Stimulated activated CD8-positive, alpha-beta memory T cell treated with anti-CD3 and anti-CD28 coated beads, Interleukin-2, amount 100 ng/mL, for 1 hour (primary cell): ENCODE measurements at places on chromosomes 7 and 10.

DNA sequence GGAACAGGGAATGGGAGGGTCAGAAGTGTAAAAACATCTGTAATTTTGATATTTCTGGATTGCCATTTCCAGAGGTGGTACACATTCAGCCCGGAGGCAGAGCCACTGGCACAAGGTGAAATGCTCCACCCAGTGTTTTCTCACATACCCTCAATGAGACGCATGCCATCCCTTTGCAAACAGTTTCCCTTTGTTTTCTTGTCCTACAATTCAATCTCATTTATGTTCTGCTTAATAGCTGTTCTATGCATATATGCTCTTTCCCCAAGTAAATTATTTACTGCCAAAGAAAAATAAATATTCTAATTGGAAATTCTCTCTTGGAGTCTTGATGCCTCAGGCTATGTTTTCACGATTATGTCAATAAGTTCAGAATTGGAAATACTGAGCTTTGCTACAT lies 369.7 kb upstream of the AKR1E2 start:
- no peak for DNase-seq

DNA sequence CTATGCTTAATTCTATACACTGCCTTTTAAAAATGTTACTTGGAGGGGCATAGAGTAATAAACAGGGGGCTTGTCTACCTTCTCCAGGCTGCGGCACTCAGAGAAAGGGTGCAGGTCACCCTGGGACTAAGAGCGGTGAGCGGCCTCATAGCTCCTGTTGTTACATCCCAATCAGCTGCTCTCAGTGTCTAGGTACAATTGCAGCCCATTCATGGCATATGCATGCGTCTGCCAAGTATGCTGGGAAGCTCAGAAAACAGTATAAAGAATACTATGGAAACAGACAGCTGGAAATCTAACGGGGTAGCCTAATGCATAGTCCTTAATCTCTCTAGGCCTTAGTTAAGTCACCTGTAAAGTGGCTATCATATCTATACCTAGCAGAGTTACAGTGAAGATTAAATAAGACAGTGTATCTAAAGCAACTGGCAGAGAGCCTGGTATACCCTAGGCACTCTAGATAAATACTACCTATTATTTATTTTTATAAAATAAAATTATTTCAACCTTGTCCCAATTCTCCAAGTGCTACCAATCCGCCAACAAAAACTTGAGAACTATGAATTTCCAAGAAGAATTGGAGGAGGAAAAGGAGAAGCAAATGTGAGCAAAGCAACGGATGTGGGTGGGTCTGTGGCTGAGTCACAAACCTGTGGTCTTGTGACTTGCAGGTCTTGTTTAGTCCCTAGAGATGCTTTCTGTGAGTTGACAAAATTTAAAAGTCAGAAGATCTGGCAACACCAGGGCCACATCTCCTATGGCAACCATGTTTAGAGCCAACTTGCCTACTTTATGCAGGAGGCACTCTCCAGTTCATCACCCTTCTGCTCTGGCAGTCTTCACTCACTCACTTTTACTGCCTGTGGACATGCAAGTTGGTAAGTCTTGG lies 183.0 kb downstream of the RAPGEF5 start:
- DNase-seq: no peak

DNA sequence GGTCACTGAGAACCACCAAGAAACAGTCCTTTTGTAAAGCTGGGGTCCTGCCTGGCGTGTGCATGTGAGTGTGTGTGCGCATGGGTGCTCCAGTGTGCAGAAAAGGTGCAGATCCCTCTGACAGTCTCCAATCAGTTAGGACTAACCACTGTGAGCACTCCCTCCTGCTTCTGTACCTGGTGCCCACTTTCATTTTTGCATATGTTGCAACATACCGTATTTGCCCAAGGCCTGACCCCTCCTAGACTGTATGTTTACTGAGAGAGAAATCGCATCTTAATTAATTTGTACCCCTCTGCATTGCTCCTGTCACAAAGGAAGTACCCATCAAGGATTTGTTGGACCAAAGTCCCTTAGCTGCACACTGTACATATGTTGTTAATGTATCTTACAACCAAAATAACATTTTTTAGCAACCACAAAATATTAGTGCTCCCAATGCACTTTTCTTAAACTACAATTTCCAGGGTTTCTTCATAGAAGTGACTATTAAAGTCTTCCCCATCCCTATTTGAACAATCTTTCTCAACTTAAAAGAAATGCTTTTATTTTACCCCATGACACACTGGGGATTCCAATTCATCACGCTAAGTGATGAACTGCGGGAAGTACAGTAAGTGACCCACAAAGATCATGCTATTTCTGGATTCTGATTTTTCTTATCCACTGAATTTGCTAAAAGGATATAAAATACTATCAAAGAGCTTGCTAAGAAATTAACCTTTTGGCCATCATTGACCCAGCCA lies 16.6 kb downstream of the PAXIP1 start:
- DNase-seq: no peak

DNA sequence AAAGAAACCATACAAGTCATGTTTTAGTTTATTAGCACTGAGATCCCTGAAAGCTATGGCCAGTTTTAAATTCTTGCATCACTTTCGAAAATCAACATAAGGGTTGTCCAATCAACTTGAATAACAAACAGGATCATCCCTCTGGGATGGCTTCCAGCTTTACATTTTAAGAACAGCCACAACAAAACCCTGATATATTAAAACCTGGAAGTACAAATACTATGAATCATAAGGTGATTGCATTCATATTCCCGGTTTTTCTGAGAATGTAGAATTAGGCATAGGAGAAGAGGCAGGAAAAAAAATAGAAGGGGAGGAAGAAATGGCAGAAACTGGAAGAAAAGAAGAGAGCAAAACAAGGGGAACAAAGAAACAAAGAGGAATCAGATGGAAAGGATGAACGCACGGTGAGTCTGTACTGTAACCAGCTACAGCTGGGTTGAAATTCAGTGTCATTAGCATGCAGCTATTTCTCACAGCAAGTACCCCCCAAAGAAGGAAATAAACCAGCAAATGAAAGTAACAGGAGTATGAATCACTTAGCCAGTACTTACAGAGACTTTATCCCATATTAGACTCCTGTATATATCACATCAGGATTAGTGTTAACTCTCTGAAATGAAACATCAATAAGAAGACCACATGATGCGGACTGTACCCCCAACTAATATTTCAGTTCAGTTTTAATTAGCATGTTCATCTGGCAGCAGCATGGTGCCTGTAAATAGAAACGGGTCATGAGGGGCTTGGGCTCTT lies 301.3 kb downstream of the RNLS start:
- no peak for DNase-seq

- no peak for DNase-seq
These were observed 327.1 kb downstream of the PRPF18 start for GRCh38 chr10:13913897-13914296.

GRCh38 chr7:66076462-66077329 lies 1.1 kb downstream of the ASL start:
- no peak for DNase-seq

- no peak for DNase-seq
These were observed 4.5 kb upstream of the DGKI start for GRCh38 chr7:137850972-137851945.

GRCh38 chr7:142908921-142909890 lies 23.7 kb upstream of the TRPV6 start:
- no peak for DNase-seq

DNA sequence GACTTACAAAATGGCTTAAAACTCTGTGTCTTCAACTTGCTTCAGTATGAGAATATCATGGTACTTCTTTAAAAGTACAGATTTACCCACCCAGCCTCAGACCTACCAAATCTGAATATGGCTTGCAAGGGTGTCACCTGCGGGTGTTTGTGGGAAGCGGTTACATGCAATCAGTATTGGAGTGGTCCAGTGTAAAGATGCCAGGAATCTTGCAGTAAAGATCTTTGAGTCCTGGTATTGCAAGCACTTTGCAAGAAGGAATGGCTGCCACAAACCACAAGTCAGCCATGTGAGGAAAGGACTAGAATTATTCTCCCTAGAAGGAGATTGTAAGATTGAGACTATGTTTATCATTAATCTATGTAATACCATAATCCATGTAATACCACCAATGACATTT lies 115.1 kb downstream of the PON1 start:
- no peak for DNase-seq

DNA sequence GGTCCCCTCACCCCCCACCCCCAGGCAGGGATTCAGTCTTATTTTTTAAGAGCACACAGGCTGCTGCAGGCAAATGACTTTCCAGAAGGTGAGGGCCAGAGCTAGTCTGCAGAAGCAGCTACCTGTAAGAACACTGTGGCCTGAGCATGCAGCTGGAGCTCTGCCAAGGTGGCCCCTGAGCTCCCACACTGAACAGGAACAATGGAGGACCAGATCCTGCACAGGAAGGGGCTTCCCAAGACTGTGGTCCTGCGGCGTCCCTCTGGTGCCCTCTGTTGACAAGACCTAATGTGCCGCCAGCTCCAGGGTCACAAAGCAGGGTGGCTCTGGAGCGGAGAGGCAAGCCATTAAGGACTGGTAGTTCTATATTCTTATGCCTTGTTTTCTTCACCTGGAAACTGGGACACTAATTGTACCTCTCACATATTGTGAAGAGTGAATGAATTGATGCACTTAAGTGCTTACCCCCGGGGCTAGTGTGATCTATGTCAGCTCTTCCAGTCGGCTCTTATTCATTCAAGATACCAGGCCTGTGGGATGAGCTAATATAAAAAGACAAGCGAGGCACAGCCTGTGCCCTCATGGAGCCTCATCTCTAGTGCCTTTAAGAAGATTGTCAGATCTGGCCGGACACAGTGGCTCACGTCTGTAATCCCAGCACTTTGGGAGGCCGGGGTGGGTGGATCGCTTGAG lies 8.0 kb upstream of the BEND7 start:
- DNase-seq: no peak

DNA sequence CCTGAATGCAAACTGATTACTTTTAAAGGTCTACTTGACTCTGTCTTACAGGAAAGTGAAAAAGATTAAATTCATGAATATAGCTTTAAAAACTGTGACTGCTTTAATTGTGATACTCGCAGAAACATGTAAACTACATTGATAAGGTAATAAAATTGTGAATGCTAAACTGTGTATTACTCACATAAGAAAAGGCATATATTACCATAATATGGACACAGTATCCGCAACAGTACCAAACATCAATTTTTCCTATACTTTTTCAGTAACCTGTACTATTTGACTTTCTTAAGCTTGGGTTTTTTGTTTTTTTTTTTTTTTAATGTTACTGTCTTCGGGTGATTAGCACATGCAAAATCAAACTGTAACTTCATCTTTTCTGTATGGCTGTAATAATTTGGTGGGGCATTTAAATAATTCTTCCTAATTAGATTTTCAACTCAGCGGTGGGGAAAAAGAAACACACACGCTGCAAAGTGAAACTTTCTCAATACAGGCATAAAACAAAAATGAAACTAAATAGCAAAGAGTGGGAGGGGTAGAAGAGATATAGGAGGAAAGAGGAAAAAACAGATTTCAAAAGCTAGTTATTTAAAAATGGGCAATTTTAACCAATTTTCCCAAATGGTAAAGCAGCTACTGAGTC lies 23.2 kb downstream of the NT5C3A start:
- no peak for DNase-seq

DNA sequence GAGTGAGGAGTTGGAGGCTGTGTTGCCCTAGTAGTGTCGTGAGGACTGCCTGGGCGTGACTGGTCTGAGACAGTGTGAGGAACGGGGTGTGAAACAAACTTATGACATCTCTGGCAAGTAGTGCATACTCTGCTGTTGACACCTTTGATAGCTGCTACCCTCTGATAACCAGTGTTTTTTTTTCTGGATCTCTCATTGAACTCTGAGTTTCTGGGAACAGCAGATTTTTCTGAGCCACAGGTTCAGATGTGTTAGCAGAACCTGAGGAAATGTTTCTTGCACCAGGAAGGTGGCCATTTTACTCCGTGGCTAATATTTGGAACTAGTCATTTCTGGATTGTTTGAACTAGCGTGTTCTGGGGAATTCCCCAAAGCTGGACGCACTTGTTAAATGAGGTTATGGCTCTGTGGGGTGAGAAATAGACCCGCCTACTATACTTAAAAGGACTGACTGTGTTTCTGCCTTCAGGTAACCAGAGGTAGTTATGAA lies 52.9 kb downstream of the AUTS2 start:
- DNase-seq: no peak

- DNase-seq: no peak
These were observed 8.4 kb downstream of the FAM237B start for GRCh38 chr7:90312745-90313144.

DNA sequence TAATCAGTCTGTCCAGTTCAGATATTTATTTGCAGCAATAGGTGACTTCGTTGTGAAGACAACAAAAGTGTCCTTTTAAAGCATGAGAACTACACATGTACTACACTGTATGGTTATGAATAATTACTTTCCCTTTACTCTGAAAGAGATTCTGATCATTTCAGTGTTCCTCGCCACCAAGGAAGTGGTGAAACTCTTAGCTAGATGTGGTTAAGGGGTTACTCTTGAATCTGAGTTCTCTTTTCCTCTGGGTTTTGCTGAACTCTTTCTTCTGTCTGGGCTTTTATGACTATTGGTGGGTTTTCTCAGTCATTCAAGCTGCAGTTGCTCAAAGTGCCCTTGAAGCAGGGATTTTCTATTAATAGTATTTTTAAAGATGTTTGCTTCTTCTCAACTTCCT lies 127.9 kb upstream of the SEM1 start:
- DNase-seq: no peak

GRCh38 chr10:124231168-124232155 lies 138.1 kb upstream of the CHST15 start:
- DNase-seq: no peak

GRCh38 chr7:57305192-57305748 lies 144.7 kb upstream of the ZNF716 start:
- DNase-seq: no peak

GRCh38 chr7:64614812-64615211 lies 51.1 kb upstream of the ZNF107 start:
- DNase-seq: no peak

- no peak for DNase-seq
These were observed 174.0 kb upstream of the TCF7L2 start for GRCh38 chr10:112775892-112776674.

DNA sequence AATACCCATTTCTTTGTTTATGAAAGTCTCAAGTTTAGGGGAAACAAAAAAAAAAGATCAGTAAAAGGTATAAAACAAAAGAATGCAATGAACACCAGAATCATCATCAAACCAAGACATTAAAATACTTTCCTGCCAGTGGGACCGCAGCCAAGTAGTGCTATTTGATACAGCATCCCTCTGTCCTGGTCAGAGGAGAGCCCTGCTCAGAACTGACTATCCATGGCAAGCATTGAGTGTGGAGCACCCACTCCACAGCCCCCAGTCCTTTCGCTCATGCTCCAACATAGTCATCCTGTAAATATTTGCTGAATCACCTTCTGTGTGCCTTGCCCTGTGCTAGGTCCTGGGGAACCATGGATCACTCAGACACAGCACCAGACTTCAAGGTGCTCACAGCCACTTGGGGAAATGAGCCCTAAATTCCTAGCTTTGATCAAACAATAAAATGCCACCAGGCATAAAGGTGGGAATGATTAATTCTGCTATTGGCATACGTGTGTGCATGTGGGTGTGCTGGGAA lies 213.6 kb upstream of the TBX20 start:
- no peak for DNase-seq

GRCh38 chr10:11509036-11509435 lies 102.4 kb downstream of the USP6NL start:
- no peak for DNase-seq
